ENCODE measurements at places on chromosomes 1 and 21. TPM values are rescaled to one million over a fixed set of nuclear protein-coding genes. Genes with fewer than 3 reads are reported as not detected.
A peak's percentile ranks its signal among the peaks of the same experiment; 100 is the strongest.

ITPKB gene
- total RNA-seq, result 37.7 TPM

PTPRF gene
- 164 TPM for total RNA-seq

DNA sequence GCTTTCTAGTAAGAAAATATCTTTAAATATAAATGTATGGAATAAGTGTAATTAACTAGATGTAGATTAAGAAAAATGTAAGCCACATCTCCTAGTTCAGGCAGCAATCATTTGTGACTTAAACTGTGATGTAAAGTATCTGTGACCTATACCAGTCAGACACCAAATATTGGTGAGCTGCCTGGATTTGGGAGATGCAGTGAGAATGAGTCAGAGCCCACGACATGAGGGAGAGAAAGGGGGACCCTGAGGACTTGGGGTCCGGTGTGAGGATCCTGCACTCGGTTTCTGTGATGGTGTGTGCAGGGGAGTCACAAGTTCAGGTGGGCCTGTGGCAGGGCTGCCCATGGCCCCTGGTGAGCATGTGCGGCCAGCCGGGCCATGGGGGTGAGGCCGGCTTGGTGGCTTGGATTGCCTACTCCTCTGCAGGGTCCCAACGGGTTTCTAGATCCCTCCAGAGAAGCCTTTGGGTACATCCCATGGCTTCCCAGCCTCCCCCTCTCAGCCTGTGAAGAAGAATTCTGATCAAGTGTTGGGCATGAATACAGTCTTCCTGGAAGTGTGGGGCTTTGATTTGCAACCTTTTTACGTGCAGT, 19.0 kb upstream of the ABCG1 start:
- H3K27ac ChIP-seq, result peak overlapping the region; percentile 72
- H3K27me3 ChIP-seq, result no peaks in the 10 kb centered on the region
- DNase-seq, result no peak
- H3K36me3 ChIP-seq, result no peaks in the 10 kb centered on the region

GRCh38 chr1:33854091-33854490, 9.8 kb upstream of the HMGB4 start:
- no peak overlapping the region for H3K4me3 ChIP-seq
- H3K27me3 ChIP-seq, result no peaks in the 10 kb centered on the region
- no peaks in the 10 kb centered on the region for H3K4me1 ChIP-seq
- no peak for DNase-seq
- H3K27ac ChIP-seq, result no peak overlapping the region

All from upper lobe of left lung (tissue), 6 donors.